ENCODE measurements at places on chromosomes 6 and 20.

DNA sequence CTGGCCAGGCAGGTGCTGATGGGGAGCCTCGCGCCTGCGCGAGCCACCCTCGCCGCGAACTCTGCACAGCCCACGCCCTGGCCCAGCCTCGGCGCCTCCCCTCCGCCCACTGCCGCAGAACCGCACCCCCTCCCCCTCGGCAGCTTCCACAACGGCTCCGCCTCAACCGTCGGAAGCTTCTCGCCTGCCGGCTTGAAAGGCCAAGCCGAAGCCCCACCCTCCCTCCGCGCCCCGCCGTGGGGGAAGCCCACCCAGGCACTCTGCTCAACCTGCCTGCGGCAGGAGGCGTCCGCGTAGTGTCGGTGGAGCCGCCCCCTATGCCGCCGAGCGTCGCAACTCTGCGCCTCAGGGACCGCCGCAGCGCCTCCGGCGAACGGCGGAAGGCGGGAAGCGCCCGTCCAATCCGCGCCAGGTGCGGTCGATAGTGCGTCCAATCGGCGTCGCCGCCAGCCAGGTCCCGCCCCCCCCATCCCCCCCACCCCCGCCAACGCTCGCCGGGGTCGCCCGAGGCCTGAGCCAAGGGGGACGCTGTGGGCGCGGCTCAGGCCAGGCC, at the start of gene SYCP2:
Gene SYCP2, minus strand, starts transcription at position 342 of the 553 bp plus-strand sequence. CDS start 11,224 bp downstream, outside the sequence.
- no peak for DNase-seq

- DNase-seq, result no peak
Measured at GRCh38 chr6:111478749-111479148, 4.3 kb downstream of the REV3L start.

- DNase-seq, result no peak
Measured at GRCh38 chr6:108589244-108589791, 28.6 kb downstream of the FOXO3 start.

GRCh38 chr6:16852671-16853070, 91.4 kb upstream of the ATXN1 start:
- DNase-seq, result no peak

DNA sequence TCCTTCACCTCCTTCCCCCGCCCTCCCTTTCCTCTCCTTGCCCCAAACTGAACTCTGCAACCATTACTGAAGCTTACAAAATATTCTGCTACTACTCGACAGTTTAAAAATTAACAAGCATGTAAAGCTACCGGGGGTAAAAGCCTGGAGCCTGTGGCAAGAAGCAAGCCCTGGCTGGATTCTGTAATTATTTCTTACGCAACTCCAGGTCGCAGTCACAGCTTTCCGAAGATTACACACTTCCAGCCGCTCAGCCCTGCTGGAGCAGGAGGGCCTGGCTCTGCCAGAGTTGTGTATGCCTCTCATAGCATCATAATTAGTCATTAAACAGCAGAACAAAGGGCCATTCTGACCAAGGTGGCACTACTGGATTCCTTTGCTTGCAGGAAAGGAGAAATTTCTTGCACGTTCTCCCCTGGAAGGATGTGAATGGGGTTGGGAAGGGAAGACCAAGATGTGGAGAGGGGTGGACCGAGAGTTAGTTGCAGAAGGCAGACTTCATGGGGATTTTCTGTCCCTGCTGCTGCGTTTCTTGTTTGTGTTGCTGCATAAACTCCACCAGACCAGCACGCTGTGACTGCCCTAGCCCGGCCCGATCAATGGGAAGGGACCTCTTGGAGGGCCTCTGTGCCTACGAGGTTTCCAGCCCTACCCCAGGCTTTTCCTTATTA, 23.6 kb downstream of the FOXQ1 start:
- DNase-seq, result peak; percentile 34

DNA sequence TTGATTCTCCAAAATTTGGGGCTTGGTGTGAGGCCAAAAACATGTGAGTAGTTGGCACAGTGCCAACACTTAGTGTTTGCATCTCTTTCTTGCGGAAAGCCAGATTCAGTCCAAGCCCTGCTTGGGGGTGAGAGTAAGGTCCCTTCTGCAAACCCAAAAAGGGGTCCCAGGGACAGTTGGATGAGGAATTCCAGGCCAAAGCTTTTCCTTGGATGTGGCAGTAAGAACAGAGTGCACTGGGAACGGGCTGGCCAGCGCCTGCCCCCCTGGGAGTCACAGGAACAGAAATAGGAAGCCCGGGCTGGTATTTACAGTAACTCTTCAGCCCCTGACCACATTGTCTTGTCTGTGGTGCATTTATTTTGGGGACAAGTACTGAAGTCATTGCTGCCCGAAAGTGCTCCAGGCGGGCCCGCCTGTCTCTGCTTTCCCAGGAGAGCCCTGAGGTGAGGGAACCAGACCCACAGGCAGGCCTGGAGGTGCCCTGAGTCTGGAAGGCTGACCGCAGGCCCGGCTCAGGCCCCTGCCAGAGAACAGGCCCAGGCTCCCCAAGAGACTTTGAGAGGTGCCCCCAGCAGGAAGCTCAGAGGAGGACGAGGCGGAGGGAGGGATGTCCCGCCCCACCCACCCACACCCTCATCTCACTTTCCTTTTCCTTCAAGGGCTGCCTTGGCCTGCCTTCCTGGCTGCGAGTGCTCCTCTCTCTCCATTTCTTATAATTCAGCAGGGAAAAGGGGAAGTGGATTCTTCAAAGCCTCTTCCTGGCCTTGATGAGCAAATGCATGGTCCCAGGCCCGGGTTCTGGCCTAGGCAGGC, 218.4 kb downstream of the MAFB start:
- DNase-seq, result no peak

DNA sequence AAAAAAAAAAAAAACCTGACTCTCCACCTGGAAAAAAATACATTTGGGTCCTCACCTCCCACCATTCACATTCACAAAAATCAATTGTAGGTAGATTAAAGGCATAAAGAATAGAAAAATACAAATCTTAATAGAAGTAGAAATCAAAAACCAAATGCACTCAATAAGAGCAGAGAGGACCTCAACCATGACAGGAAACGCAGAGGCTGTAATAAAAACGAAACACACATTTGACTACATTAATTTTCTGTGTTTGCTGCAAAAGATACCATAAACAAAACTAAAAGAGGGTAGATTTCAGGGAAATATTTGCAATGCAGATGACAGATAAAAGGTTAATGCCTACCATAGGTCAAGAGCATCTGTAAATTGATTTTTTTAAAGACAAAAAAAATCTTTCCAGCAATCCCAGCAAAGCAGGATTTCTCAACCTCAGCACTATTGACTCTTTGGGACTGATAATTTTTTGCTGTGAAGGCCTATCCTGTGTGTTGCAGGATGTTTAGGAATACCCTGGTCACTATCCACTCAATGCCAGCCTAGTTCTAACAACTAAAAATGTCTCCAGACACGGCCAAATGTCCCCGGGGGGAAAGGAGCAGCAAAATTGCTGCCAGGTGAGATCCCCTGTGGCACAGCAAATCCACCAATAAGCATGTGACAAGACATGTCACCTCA, 9.1 kb downstream of the ETV7 start:
- no peak for DNase-seq

GRCh38 chr20:46004889-46005473, 3.7 kb upstream of the MMP9 start:
- DNase-seq, result no peak

GRCh38 chr6:167517254-167517916, 192.5 kb downstream of the TTLL2 start:
- DNase-seq, result no peak

DNA sequence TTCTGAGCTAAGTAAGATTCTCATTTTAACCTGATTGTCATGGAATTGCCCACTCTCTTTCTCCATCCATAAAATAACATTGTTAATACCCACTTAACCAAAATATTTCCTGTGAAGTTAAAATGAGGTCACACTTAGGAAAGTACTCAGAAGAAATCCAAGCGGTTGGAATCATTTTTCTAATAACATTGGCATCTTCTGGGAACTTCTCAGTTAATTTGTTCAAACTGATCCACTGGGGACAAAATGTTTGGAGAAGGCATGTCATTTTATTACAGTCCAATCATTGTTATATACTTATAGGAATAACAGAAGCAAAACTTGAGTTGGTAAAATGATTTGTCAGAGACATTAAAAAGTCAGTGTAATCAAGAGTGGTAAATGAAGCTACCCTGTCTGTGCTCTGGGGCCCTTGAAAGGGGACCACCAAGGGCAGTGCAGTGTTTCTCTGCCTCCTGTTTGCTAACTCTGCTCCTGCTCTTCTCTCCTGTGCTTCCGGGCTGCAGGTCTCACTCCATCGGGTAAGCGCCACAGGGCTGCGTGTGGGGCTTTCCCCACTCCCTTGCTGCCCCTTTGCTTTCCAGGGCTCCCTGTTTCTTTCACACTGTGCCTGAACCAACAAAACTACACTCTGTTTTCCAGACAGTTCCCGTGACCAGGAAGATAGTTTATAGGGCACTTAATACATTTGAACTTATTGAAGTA, 50.1 kb downstream of the HDDC2 start:
- DNase-seq, result no peak

GRCh38 chr6:163804991-163805390, 390.5 kb downstream of the QKI start:
- no peak for DNase-seq

DNA sequence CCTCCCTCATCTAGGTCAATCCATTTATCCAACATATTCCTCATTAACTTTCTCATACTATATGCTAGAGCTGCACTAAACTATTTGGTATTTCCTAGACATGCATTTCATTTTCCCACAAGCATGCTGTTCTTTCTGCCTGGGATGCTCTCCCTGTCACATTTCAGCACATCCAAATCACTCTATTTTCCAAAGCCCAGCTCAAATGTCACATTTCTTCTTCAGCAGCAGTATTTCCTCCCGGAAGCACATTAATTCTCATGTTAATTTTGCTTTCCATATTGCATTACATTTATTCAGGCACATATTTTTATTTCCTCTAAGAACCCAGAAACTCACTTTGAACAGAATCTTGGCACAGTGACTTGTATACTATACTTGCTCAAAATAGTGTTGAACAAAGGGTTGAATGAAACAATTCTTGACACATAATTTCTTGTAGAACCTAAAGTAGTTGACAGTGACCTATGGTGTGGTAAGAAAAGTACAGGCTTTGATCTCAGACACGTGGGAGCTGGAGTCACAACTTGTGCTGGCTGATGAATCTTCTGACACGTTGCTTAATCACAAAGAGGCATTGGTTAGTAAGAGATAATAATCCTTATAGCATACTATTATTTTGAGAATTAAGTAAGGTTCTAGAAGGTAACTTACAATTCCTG, 30.8 kb upstream of the CD2AP start:
- no peak for DNase-seq

DNA sequence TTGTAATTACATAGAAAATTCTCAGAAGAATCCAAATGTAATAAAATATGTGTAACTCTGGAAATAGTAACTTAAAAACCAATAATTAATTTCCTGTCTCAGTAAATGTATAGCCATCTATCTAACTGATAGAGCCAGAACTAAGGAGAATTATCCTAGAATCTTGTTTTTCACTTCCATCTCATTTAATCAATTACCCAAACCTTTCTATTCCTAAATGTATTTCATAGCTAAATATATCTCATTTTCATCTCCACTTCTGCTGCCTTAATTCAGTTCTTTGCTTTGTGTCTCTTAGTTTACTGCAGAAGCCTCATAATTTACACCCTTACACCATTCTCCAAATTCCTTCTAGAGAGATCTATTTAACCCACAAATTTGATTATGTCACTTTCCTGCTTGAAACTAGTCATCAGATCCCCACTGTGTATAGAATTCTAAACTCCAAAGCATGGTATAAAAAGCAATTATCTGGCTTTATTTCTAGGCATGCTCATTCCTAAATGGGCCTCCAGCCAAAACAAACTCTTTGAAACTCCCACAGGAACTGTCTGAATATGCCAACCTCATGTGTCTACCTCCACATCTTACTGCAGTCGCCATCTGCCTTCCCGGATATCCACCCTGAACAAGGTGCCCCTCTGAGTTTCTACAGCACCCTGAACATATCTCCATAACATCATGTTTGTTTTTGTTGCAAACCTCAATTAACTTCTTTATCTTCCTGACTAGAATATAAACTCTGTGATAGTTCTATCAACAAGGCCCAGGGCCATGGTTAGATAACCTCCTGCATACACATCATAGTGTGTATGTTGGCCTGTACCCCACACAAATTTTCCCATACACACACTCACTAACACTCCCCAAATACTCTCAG, 70.5 kb upstream of the ADTRP start:
- DNase-seq, result no peak

- no peak for DNase-seq
Measured at GRCh38 chr20:19937651-19938420, 79.3 kb upstream of the NAA20 start.

GRCh38 chr20:39795401-39796272, 833.5 kb downstream of the DHX35 start:
- no peak for DNase-seq

GRCh38 chr6:163710532-163711470, 296.3 kb downstream of the QKI start:
- DNase-seq, result no peak

GRCh38 chr20:53097791-53098190, 125.6 kb downstream of the TSHZ2 start:
- no peak for DNase-seq
